ENCODE measurements at places on chromosomes 6 and 20. TPM values are rescaled to one million over a fixed set of nuclear protein-coding genes. Genes with fewer than 3 reads are reported as not detected.

Gene KCNG1
- 50.8 TPM for total RNA-seq

Gene PACRG
- total RNA-seq = 1.7 TPM

Gene CLDN20
- total RNA-seq = not detected

Gene CRYBG1
- total RNA-seq = 4.4 TPM

Gene KHDC1
- total RNA-seq = 2.9 TPM

Gene IRAK1BP1
- total RNA-seq = 4.5 TPM

Gene PPP1R3G
- total RNA-seq = 2.1 TPM

Gene PTPRA
- total RNA-seq = 48.6 TPM

DNA sequence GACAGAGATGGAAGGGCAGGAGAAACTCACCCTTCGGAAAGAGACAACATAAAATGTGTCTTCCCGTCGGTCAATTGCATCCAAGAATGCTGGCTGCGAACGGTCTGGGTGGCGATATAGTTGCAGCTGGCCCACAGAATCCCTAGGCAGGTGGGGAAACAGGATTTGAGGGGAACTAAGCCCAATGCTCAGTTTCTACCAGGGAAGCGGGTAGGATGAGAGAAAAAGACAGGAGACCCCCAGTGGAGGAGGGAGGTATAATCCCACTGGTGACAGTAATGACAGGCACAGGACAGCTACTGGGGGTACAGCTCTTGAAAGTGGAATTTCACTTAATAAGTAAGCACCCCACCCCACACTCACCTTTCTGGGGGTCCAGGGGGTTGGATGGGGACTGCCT is 7.5 kb upstream of the TNXB start:
- no peak for DNase-seq

DNA sequence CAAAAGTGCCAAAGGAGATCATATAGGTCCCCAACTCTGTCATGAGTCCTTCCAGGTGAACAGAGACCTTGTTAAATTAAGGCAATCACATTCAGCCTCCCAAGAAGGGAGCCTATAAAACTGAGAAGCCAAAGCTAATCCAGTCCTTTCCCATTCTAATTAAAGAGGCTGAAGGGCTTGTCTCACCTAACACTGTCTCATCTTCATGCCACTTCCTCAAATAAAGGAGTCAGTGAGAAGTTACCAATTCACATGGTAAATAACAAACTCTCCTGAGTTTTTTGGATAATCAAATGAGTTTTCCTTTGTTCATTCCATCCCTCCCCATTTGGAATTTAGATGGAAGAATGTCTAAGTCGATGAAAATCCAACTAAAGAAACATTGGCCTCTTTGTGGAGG is 242.8 kb downstream of the UST start:
- no peak for DNase-seq

DNA sequence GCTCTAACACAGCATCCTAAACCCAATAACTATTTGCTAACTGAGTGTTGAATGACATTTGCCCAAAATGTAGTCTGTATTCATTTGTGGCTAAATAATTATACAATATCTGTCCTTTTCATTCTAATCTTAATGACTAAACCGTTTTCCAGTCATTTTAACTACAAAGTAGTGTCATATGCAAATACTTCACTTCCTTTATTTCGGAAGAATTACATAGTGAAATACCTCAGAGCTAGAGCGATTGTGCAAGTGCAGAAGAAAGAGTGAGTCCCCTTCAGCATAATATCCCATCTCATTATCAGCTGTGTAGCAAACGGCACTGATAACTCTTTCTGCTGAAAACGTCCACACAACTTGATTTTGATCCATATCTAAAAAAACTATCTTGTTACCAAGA is 66.2 kb downstream of the ROS1 start:
- no peak for DNase-seq

DNA sequence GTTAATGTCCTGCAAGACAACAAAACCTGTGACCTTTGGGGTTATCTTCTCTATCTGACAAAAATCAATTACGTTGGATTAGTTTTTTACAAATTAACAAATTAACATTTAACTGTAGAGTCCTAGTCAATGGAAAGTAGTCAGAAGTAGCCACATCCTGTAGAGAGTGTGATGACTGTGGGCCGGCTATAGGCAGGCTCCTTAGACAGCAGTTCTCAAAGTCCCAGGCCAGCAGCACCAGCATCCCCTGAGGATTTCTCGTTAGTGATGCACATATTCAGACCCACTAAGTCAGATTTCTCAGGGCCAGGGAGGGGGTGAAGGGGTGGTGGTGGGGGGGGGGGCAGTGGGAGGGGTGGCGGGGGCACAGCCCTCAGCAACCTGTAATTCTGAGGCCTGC is 37.2 kb downstream of the ZNF341 start:
- DNase-seq = no peak

GRCh38 chr20:1870323-1870722 is 24.9 kb upstream of the SIRPA start:
- no peak for DNase-seq

GRCh38 chr6:96276856-96277255 is 244.8 kb upstream of the UFL1 start:
- DNase-seq = no peak

DNA sequence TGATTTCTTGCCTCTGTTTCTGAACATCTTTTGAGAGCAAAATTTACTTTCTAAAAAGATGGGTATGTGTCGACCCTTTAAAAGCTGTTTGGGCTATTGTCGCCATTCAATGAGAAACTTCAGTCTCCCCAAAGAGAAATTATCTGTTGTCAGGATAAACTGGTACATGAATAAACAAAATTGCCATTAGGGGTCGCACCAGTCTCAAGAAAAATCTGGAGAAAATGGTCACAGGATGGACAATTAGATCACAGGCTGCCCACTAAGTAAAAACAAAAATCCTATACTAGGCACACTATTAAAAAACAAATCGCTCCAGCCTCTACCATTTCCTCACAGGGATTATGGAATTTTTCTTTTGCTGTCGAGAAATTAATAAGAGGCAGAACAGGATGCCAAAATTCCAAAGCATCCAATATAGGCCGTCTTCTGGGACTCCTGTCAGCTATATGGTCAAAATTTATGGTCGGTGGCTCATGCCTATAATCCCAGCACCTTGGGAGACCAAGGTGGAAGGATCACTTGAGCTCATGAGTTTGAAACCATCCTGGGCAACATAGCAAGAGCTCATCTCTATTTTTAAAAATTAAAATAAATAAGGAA is 5.5 kb upstream of the HLA-E start:
- no peak for DNase-seq

DNA sequence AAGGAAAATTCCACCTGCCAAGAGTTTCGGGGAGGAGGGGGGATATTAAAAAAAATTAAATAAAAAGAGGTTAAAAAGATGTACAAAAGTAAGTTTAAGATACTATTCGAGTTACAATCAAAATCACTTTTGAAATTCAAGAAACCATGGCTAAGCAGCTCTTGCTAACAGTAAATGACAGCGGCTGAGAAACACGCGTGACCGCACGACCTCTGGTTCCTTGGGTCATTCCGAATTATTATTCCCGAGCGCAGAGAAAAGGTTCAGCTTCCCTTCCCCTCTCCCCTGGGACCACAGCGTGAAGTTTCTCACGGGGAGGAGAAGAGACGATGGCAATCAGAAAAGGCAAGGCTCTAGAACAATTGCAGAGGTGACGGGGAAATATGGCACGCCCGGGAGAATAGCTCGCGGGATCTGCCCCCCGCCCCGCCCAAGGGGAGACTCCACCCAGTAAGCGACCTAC is 496 bp downstream of the TMEM242 start:
- no peak for DNase-seq

DNA sequence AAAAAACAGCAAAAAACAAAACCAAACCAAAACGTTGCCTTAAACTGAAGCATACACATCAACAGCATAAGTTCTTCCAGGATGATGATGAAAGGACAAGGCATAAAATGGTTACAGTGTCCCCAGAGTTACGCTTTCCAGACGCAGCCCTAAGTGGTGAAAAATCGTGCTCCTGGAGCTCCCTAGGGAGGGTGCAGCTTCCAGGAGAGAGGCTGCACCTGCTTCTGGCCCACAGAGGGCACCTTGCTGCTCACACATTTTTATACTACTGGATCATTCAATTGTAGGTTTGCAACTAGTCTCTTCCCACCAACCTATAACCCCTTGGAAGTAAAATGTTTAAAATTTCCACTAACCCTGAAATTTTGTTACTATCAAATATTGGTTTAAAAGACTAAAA is 115.0 kb downstream of the PRKN start:
- no peak for DNase-seq

GRCh38 chr6:160801418-160801817 is 99.4 kb downstream of the PLG start:
- no peak for DNase-seq

- no peak for DNase-seq
These were observed 1005.8 kb upstream of the ADGRB3 start for GRCh38 chr6:67629258-67629657.

- peak; percentile 63 for DNase-seq
These were observed 4.4 kb upstream of the VIP start for GRCh38 chr6:152746172-152746553.

GRCh38 chr6:143611580-143611979 is 66.2 kb upstream of the PHACTR2 start:
- no peak for DNase-seq

GRCh38 chr20:8997701-8998117 is 71.2 kb upstream of the PLCB4 start:
- no peak for DNase-seq

DNA sequence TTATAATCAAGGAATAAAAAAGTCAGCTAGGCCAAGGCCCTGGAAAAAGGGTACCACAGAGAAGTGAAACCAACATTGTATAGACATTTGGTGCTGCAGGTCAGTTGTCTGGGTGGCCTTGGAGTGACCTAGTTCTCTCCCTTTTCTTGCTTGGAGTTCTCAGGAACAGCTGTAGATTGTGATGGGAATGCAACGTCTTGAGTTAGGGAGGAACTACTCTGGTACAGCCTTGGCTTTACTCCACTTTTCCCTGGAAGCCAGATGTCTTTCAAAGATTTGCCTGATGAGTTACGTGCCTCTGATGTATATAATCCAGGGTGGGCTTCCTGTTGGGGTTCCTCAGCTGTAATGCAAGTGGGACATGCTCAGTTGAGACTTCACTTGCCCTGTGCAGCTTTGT is 694.7 kb downstream of the HTR1B start:
- DNase-seq = no peak

DNA sequence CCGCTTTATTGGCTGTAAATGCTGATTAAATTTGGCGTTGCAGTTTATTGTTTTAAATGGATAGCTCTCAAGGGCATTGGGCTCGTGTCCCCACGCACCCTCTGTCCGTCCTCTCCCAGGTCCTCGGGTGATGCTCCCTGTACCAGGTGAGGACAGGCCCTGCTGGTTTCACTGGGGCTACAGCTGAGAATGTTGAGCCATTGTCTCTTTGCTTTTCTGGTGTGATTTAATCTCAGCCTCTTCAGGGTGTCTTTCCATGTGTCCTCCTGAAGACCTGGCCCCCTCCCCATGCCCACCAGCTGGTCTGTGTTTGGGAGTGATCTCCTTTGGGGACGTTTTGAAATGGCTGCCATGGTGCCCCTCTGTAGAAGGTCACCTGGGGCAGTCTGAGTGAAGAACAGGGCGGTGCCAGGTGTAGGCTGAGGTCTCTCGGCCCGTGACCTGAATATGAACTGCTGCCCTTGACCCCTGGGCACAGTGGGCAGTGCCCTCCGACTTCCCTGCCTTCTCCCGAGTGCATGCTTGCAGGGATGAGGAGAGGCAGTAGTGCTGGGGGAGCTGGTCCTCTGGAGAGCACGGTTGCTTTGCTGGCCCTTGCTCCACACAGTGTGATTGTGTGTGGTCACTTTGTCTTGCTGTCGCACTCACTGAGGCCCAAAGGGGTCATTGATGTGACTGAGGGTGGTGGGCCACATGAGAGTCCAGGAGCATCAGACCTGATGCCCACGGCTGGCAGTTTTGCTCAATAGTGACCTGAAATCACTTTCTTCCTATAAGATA is 12.4 kb upstream of the C20orf204 start:
- DNase-seq = no peak

DNA sequence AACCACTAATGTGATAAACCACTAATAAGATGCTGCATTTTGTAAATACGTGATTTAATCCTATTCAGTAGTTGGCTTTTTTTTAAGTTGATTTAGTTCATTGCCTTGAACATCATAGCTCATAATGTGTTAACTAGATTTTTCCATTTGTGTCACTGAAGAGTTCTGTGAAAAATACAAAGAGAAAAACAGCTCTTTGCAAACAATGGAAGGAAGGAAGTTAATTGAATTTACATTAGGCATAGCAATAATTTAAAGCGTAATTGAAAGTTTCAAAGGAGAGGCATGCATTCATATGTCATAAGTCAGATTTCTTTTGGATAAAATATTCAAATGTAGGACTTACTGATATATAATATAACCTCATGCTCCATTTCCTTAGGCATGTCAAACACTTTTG is 102.3 kb downstream of the TBC1D7 start:
- no peak for DNase-seq

GRCh38 chr20:295804-296203 is 1.6 kb upstream of the ZCCHC3 start:
- DNase-seq = no peak

GRCh38 chr6:119171088-119171841 is 92.8 kb upstream of the FAM184A start:
- DNase-seq = no peak

DNA sequence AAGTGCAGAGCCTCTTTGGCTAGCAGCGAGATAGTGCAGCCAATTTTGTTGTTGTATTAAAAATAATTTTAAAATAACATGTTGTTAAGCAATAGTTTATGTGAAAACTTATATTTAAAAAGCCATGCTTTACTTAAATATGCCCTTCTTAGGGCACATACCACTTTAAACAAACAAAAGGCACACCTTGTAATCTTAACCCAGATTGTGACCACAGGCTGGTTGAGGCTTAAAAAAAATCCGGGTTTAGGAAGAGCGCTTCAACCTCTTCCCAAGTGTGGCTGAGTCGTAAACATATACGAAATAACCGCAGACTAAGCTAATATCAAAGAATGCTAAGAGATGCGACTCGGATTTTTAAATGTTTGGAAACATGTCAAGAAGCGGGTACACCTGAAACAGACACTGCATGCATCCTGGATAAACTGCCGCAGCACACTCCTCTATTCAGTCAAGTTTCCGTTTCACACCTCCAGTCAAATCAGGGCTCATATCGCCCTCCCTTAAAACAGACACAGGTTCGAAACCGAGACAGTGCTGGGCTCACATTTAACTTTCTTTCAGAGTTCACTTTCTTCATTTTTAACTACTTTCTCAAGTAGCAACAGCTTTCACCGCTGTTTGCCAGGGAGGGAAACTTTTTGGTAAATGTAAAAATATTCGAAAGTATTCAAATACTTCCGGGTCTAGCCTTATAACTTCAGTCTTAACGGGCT is 1.5 kb downstream of the DEK start:
- DNase-seq = no peak
